BE2C (cell line): ENCODE measurements at places on chromosomes 3 and 15.

DNA sequence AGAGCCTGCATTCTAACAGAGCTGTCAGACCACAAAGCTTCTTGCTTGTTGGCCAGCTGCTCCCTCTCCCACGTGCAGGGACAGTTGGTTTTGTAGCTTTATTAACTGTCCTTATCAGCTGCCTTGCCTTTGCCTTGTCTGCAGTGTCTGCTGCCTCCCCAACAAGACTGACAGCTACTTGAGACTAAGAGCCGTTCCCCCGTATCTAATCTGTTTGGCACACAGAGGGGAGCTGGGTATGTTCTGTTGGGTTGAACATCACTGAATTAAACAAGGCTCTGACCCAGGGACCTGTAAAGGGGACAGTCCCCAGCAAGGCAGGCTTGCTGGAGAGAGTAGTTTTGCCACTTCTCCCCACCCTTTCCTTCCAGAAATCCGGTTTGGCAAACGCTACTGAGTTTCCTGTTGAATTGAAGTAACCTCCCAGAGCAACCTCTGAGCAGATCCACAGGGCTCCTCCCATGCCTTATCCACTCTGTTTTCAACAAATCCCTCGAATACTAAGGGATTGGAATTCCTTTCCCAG lies 116.1 kb downstream of the ANP32A start:
- DNase-seq = peak; percentile 61

DNA sequence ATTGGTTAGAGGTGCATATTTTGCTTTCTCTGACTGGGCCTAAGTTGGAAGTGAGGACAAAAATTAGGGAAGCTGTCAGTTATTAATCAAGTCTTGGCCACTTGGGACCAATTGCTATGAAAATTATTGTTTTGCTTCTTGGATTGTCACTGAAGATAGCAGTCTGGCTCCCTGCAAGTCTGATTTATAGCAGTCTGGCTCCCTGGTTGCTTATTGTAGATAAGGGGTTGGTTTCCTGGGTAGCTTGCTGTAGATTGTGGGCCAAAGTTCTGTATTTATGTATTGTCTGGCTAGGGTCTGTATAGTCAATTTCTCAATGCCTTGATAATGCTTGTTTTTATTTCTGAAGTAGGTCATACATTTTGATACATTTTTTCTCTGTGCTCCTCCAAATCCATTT lies 13.3 kb upstream of the DRD3 start:
- DNase-seq = no peak

DNA sequence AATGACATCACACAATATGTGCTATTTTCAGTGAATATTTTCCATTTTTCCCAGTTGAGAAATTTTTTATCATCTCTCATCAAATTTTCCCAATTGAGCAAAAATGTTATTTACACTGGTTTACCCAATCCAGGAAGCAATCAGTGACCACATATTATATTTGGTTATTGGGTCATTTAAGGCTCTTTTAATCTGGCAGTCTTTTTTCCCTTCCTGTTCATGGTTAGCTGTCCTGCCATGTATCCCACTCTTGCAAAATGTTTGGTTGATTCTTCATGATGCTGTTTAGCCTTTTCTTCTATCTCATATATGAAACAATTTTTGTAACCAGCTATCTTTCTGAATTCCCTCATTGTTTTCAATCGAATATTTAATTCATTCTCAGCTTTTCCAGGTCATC lies 626.0 kb downstream of the RBMS3 start:
- no peak for DNase-seq

- DNase-seq = no peak
These were observed 455.3 kb upstream of the PDZRN3 start for GRCh38 chr3:74080056-74080461.

GRCh38 chr3:30648670-30649357 lies 42.4 kb downstream of the TGFBR2 start:
- DNase-seq = no peak

DNA sequence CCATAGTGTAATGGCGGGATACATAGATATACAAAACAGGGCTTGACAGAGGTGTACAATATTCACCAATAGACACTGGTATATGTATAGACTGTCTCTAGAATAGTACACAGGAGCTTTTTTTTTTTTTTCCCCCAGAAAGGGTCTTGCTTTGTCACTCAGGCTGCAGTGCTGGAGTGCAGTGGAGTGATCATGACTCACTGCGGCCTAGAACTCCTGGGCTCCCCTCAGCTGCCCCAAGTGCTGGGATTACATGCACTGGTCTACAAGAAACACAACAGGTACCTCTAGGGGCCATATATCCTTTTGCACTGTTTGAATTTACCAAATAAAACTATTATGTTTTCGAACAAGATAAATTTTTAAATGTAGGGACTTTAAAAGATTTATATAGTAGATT lies 12.3 kb downstream of the RHOA start:
- no peak for DNase-seq

- peak; percentile 13 for DNase-seq
These were observed 38.7 kb downstream of the HSPBAP1 start for GRCh38 chr3:122754929-122755328.

- peak; percentile 16 for DNase-seq
These were observed 9.2 kb downstream of the FAM162A start for GRCh38 chr3:122392868-122393844.
